ENCODE measurements at places on chromosomes 6 and 20.
A peak's percentile ranks its signal among the peaks of the same experiment; 100 is the strongest.

DNA sequence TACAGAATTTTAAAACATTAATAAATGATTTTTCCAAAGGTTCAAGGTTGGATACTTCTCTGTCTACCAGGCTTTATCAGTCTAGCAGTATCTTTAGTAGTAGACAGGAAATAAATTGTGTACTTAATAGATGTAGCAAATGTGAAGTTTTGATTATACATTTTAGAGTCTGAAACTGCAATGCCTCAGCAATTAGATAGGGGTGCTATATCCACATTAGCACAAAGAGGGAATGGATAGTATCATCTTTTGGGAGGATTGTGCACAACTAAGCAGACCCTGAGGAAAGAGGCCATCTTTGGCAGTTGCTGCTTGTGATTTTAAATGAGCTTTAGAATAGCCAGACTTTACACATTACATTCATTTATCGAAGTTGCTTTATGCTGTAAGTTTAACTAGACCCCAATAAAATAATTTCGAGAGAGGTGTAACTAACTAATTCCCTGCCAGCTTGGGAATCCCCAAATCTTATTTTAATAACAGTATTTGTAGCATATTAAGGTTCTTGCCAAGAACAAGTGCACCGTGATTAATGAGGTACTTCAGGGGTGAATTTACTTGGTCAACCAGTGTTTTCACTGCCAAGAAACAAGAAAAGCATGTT is 2.8 kb downstream of the KCNQ5 start:
- DNase-seq, result no peak

DNA sequence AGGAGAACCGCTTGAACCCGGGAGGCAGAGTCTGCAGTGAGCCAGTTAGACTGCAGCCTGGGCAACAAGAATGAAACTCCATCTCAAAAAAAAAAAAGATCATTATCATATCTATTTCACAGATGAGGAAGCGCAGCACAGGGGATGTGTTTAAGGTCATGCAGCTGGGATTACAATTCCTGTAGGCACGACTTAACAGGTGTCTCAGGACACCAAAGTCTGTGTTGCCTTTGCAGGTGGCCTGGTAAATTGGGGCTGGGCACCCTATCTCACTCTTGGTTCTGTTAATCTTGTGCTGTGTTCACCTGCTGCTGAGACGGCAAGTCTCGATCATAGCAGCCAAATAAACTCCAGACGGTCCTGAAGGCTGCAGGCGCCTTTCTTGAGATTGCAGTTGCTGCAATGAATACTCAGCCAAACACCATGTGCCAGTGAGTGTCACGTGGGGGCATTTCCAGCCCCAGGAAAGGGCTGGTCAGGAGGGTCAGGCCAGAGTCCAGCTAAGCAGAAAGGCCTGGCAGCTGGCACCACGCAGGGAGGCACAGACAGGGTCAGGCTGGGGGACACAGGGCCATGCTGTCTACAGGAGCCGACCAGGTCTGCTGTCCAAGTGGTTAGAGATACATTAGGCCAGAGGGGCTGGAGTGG is 55.8 kb downstream of the FGD2 start:
- DNase-seq, result no peak

DNA sequence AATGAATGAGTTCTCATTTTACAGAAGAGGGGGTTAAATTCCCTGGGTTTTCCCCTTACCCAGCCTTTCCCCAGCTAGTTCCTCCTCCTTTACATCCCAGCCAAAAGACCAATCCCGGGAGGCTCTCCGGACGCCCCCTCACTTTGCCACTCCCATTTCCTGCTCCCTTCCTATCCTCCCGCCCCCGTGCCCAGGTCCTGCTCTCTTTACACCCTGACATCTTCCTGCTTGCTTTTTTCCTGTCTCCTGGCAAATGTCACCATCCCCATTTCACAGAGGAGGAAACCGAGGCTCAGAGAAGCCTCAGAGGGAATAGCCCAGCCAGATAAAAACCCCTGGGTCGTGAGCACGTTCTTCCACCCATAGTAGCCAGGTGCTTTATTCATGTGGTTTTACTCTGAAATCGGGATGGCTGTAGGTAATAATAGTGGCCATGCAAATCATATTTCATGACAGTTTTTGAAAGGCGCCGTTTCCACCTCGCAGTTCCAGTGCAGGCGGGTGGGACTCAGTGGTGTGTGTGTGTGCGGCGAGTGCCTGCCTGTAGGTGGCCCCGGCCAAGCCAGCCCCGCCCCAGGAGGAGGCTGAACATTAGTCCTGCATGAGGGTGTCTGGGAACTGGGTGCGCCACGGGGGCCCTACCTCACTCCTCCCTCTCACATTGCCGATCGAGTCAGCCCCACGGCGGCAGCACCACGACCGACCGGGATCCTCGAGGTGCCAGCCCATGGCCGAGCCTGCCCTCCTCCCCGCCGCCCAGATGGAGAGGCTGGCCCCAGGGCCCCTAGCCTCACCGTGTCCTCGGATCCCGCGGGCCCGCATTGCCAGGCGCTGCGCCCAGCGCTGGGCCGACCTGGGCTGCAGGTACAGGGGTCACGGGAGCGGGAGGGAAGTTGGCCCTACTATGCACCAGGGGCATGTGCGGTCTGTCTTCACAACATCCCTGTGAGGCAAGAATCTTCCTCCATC is at the start of gene ARHGAP40:
Gene ARHGAP40, plus strand, starts transcription at position 594 of the 969 bp plus-strand sequence.
- no peak for DNase-seq

GRCh38 chr6:109515781-109516409 is 32.9 kb upstream of the ZBTB24 start:
- DNase-seq, result no peak

DNA sequence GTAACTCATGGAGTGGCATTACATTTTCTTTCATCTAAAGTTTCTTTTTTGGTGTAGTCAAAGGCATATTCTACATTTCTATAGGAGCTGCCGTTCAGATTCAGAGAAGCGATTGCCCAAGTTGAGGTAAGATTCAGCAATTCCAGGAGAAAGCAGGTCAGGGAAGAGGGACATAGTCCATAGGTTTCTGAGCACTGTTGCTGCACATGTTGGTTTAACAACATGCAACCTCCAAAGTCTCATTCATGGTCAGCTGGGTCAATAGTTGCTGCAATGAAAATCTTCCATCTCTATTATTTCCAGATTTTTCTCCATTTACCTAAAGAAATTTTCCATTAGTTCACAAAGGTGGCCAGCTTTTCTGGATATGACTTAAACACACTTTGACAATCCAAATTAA is 682.3 kb upstream of the MAN1A1 start:
- DNase-seq, result no peak

GRCh38 chr20:59832406-59833363 is 100.8 kb downstream of the SYCP2 start:
- no peak for DNase-seq

DNA sequence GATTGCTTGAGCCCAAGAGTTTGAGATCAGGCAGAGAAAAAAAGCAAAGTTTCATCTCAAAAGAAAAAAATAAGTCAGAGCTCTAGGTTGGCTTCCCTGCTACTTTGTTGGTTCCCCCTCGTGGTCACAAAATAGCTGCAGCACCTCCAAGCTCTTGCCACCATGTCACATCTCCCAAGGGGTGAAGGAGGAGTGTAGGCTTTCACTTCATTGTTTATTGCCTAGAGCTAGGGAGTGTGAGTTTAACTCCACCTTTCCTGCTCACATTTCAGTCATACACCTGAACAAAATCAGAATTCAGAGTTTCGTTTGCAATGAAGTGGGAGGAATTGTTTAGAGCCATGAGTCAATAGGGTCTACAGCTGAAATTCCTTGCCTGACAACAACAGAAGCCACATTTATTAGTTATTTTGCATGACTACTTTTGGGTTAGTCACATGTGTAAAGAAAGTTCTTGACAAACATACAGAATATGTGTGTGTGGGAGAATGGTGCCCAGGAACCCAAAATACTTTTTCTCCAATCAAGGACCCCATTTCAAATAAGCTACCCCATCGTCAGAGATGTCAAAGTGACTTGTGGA is 56.2 kb upstream of the UFL1 start:
- DNase-seq, result no peak

- DNase-seq, result no peak
Measured at GRCh38 chr6:46377209-46377608, 114.0 kb downstream of the RCAN2 start.

- peak; percentile 43 for DNase-seq
Measured at GRCh38 chr6:125307150-125307838, 5.5 kb upstream of the HDDC2 start.
